Esophagus mucosa (tissue), 1 donor: ENCODE measurements at places on chromosomes 6 and 20. TPM values are rescaled to one million over a fixed set of nuclear protein-coding genes. Genes with fewer than 3 reads are reported as not detected.

- ATAC-seq = no peak
These were observed 92.8 kb upstream of the RNF217 start for GRCh38 chr6:124869416-124869815.

DNA sequence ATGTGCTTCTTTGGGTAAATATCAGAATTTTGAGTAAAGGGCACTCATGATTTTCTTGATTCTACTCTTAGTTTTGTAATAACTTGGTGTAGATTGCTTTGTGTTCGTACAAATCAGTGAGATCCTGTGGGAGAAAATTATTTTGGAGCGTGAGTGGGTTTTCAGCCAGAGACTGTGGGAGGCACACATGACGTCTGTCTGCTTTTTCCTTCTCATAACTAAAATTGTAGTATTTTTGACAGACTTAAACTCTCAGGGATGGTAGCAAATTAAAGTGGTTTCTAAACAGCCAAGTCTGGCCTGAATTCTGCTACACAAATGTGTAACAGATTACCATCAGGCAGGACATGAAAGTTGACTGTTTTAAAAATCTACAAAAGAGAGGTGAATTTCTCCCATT lies 222.6 kb downstream of the OTOR start:
- no peak for ATAC-seq

DNA sequence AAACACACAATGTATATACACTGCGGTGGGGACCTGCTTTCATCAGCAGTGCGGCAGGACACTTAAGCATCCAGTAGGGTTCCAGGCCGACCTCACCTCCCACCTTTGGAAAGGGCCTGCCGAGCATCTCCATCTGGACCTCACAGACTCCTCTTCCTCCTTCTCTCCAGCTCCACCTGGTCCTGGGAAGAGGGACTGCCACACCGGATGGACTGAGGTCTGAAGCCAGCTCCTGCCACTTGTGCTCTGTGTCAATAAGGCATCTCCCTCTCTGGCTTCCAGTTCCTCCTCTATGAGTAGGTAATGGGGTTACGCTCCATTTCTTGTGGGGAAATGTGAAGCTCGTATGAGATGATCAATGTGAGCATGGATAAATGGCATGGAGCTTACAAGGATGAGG lies 19.1 kb upstream of the NNAT start:
- ATAC-seq = no peak

DNA sequence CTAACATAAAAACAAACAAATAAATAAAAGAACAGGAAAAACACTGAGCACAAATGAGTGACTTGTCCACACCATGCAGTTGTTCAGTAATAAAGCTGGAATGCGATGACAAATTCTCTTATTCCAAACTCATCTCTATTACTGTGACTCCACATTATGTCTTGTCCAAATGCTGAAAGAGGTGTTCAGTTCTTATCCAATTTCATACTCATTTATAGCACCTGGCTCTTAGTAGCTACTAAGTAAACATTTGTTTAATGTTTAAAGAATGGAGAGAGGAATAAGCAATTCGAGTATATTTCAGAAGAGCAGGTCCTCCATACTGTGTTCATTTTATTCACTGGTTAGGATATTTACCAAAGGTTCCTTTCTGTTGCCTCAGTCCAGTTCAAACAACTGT lies 439.0 kb upstream of the JAG1 start:
- no peak for ATAC-seq

- ATAC-seq = no peak
These were observed 384.1 kb downstream of the LAMA2 start for GRCh38 chr6:129267028-129267427.

DNA sequence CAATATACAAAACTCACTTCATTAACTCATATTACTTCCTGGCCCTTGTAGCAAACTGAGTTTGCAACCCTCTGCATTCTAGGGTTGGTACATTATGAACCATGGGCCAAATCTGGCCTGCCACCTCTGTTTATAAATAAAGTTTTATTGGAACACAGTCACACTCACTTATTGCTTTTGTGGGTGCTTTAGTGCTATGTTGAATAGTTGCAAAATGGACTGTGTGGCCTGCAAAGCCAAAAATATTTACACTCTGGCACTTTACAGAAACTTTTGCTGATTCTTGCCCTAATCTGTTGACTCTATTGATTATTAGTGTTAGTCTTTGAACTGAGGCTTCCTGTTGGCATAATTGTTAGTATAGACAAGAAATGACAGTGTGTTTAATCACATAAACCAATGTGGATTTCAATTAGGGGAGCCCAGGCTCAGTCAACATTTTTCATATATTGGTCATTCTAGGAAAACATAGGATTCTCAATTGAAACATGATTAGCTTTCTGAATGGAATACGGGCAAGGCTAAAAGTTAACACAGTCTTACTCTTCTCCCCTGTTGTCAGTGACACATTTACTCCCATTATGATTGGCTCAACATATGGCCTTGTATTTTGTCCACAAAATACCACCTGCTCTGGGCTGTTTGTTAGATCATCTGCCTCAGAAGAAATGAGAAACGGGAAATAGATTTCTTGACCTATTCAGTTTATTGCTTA lies 241.9 kb upstream of the ZFP64 start:
- ATAC-seq = no peak

DNA sequence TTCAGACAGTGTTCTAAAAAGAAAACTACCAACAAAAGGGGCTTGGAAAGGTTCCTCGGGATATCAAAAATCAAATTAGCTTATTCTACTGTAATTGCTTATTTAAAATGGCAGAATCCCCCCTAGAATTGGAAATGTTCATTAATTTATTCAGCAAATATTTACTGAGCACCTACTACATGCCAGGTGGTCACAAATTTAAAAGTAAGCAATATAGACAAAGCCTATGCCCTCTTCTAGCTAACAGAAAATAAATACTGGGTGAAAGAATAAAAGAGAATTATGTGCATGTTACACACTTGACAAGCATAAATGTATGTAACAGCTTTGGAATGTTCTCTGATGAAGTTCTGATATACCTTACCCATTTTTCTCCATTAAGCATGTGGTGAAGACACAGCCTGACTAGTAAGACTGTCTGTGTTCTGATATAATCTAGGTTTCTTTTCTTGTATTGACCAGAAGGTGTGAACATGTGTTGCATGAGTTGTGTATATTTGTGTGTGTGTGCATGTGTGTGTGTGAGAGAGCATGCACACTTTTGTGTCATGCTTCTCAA lies 606.7 kb upstream of the CITED2 start:
- no peak for ATAC-seq

DNA sequence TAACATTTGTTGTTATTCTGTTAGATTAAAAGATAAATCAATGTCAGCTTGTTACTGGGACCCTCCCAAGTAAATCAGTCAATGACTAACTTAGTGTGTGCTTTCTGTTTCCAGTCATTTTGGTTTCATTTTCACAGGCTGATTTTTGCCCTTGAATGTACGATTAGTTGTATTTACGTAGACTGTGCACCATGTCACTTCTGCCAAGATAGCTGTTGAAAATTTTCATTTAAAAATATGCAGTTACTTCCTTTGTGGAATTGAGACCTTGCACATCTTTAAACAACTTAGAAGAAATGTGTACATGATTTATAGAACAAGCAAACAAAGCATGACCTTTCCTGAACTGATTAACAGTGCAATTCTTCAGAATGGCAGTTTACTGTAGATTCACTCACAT lies 944.8 kb upstream of the CITED2 start:
- ATAC-seq = no peak

- no peak for ATAC-seq
These were observed 489.7 kb upstream of the CDH4 start for GRCh38 chr20:60762386-60762785.

- ATAC-seq = no peak
These were observed 140.6 kb downstream of the OPN5 start for GRCh38 chr6:47922391-47922790.

DNA sequence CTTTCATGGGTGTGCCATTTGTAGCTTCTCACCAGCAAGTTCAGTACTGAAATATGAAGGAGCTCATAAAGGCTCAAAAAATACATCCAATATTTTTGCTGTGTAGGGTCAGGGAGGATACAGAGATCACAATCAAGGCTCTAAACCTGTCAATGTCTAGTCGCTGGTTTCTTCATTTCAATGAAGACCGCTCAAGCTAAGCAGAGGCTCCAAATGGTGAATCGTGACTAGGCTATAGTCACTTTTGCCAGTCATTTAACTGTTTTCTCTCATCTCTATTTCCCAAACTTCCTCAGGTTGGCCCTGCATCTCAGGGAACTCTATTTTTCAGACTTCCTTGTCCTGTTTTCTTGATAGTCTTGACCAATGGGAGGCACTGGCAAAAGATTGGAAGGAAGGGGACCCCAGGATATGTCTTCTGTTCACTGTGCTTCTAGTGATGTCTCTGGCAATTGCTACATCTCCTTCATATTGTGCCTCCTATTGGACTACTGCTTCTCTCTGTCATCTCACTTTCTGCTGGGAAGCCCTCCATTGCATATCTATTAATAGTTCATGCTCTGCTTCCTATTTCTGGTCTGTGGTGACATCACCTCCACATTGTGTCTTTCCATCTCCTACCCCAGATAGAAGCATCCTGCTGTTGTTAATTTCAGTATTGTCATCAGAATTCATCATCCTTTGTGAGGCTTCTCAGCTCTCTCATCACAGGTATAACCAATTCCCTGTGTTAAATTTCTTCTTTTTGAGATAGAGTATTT lies 87.7 kb upstream of the FAM184A start:
- no peak for ATAC-seq

GRCh38 chr6:66771626-66772025 lies 1064.6 kb upstream of the EYS start:
- no peak for ATAC-seq

DNA sequence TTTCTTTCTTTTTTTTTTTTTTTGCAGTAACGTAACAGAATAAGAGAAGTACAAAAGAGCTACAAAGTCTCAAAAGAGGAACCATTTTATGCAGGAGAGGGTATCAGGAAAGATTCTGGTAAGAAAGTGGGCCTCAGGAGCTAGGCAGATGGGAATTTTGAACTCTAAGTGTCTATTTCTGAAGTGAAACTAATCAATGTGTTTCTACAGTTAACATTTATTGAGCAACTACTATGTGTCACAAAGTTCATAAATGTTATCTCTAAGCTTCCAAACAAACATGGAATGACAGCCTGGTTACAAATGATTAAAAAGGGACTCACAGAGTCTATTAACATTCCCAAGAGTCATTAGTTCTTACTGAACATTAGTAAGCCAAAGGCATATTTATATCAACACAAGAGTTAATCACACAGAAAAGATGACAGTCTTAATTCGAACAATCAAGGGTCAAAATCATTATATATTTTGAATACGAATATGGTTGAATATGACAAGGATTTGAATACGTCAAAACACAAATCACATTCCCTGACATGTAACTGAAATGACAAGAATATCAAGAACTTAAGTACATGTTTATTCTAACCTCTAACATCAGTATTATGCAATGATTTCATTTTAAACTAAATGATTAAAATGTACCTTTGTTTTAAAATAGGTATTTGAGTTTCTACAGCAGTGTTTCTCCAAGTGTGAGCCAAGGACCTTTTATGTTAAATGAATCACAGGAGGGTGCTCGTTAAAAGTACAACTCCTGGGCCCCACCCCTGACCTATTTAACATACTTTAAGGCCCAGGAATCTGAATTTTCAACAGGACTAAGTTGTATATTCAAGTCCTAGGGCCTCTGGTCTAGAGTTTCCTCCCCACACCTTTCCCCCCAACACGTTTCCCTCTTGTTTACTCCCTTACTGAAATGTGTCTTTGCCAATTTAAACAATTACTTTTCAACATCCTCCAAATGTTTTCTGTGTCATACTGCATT lies 89.7 kb downstream of the ATXN1 start:
- peak; percentile 61 for ATAC-seq

GRCh38 chr6:150070236-150070818 lies 1.4 kb upstream of the ULBP3 start:
- ATAC-seq = no peak

DNA sequence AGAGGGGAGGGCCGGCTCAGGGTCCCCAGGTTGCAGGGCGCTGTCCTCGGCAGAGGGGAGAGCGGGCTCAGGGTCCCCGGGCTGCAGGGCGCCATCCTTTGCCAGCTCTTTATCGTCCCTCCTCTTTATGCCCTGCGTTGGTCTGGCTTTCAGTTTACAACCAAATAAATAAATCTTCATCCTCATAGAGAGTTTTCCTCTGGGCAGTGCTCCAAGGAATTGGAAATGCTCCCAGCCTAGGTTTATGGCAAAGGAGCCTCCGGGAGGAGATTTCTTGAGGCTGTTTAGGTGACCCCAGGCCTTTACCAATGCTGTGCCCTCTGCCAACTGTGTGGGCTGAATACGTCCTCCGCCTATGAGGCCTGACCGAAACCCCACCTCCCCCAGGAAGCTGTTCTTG lies 60.2 kb downstream of the CHMP4B start:
- no peak for ATAC-seq

GRCh38 chr6:152380993-152381898 lies 255.9 kb downstream of the SYNE1 start:
- ATAC-seq = peak; percentile 69

GRCh38 chr20:45817376-45818194 lies 5.1 kb downstream of the UBE2C start:
- no peak for ATAC-seq

DNA sequence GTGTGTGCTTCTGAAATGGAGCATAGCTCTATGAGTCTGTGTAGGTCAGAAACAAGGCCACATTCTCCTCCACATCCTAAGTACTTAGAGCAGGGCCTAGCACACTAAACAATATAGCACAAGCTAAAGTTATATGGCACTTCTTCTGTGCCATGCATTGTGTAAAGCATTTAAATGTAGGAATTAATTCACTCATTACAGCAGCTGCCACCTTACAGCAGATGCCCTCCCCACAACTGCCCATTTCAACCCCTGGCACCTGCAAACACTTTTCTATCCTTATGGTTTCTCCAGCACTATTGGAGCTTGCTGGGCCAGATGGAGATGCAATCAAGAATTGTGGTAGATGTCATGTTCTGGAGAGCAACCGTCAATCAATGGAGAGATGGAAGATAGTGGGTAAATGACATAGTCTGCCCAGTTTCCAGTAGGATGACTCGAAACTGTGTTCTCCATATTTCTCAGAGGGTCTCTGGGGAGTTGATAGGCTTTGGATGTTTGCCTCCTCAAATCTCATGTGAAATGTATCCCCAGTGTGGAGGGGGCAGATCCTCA lies 373.7 kb downstream of the DOK5 start:
- no peak for ATAC-seq

GRCh38 chr6:71254323-71254722 lies 34.3 kb upstream of the OGFRL1 start:
- ATAC-seq = no peak

DNA sequence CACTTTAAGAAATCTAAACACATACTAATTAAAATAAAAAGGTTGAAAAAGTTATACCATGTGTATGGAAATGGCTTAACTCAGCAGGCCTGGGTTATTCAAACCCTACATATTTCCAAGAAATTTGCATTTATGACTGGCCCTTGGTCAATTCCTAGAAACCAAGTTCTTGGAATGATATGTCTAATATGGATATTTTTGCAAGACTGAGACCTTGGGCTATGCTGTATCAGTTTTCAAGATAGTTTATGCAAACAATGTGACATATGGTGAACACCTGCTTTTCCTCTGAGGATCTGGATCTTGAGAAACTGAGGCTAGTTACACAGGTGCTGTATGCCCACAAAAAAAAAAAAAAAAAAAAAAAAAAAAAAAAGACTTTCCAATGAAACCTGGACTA lies 536.9 kb upstream of the HS3ST5 start:
- ATAC-seq = no peak

The NRN1 gene
- 1.6 TPM for total RNA-seq

The NFKBIE gene
- total RNA-seq = 2.8 TPM

The TNXB gene
- 7.6 TPM for total RNA-seq

The QKI gene
- 39.6 TPM for total RNA-seq

The HRH3 gene
- not detected for total RNA-seq

The MAFB gene
- 55.9 TPM for total RNA-seq

The OR2B2 gene
- not detected for total RNA-seq

The FRK gene
- 7.8 TPM for total RNA-seq

The AAR2 gene
- 13.3 TPM for total RNA-seq

The FGD2 gene
- total RNA-seq = 9.8 TPM

The SOX12 gene
- total RNA-seq = 4.5 TPM
